ACHN (cell line): ENCODE measurements at places on chromosomes 2 and 18.

DNA sequence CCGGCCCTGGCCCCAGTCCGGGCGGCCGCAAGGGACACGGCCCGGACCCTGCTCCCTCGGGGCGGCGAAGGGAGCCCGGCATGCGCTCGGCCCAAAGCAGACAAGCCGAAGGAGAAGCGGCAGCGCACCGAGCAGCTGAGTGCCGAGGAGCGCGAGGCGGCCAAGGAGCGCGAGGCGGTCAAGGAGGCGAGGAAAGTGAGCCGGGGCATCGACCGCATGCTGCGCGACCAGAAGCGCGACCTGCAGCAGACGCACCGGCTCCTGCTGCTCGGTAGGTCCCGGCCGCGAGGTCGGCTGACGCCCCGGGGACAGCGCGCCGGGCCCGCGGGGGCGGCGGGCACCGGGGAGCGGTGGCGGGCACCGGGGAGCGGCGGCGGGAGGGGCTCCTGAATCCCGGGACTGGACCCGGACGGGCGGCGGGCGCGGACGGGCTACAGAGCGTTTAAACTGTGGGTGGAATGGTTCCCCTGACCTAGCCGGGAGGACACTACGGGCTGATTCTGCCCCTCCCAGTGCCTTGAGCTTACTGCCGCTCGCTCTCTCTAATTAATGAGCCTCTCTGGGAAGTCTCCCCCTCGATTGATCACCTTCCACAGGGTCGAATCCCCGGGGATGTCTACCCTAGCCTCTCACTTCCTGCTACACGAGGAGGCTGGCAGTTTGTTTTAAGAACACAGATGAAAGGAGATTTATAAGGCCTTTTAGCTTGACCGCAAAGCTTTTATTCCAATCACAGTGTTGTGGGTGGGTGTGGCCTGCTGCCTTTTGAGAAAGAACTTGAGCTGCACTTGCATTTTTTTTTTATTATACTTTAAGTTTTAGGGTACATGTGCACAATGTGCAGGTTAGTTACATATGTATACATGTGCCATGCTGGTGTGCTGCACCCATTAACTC lies 853 bp downstream of the GNAL start:
- peak; percentile 1 for DNase-seq

GRCh38 chr2:154480521-154480920 lies 218.0 kb upstream of the KCNJ3 start:
- no peak for DNase-seq

DNA sequence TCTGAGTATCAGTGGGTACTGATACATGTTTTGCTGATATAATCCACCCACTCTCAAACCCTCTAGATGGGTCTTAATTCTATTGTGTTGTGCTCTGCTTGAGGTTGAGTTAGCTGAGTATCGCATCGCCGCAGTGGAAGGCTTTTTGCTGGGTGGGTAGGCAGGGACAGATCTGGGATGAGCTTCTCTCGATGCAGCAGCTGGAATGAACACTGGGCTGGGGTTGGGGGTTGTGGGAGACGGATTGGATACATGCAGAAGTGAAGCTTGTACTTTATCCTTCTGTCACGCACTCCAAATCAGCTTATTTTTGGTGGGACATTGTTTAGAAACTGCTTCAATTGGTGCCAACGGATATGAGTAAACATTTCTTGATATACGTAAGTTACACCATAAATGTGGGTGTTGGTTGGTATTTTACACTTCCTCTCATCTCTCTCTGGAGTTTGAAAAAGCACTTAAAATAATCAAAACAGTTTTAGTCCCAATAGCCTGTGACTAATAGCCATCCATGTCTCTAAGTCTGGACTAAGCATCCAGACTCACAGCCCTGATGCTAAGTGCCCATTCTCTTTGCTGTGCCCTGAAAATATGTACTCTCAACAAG lies 107.1 kb downstream of the POLE4 start:
- no peak for DNase-seq

GRCh38 chr2:117859532-117859911 lies 45.0 kb downstream of the DDX18 start:
- no peak for DNase-seq

GRCh38 chr2:28898048-28898447 lies 3.6 kb downstream of the WDR43 start:
- DNase-seq, result no peak
